Memory B cell (primary cell): ENCODE measurements at places on chromosomes 3 and 15.

GRCh38 chr3:185837414-185837813 is 12.6 kb upstream of the IGF2BP2 start:
- no peak for DNase-seq

DNA sequence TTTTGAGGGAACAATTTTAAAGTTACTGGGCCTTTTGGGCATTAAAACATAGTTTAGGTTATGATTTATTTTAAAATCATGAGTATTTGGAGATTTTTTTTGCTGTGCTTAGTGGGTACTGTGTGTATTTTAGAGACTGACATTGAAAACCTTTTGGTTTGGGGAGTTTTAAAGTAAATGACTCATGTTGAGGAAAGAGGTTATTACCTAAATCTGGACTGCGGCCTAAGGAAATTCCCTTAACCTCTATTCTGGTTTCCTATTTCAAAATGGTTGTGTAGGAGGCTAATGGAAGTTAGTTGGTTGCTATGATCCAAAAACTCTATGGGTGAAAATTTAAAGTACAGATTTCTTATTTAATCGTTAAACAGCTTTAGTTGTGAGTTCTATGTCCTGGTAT is 57.3 kb upstream of the DPH6 start:
- no peak for DNase-seq

- no peak for DNase-seq
These were observed 727.8 kb upstream of the CFAP20DC start for GRCh38 chr3:59777667-59778077.

DNA sequence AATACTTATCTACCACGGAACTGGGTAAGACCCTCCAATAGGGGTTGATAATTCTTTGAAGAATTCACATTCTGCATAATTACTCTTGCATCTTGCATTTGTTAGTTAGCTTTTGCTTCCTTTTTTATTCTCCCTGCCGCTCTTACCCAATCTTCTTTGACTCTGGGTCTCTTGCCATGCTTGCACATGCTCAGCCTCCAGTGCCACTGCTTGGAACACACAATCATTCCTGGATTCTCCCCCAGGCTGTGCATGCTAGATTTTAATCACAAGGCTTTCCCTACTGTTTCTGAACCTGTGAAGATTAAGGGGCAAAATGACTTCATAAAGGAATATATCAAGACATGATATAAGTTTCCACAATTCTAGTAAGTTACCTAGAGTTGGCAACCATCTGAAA is 133.1 kb downstream of the IL1RAP start:
- no peak for DNase-seq

- no peak for DNase-seq
These were observed 21.6 kb downstream of the TRH start for GRCh38 chr3:129996073-129996472.

GRCh38 chr15:56344336-56344735 is 20.9 kb upstream of the TEX9 start:
- DNase-seq = no peak

- no peak for DNase-seq
These were observed 1398.0 kb upstream of the ALCAM start for GRCh38 chr3:103968751-103969150.

- no peak for DNase-seq
These were observed 94.9 kb downstream of the LRRK1 start for GRCh38 chr15:101013769-101014675.

DNA sequence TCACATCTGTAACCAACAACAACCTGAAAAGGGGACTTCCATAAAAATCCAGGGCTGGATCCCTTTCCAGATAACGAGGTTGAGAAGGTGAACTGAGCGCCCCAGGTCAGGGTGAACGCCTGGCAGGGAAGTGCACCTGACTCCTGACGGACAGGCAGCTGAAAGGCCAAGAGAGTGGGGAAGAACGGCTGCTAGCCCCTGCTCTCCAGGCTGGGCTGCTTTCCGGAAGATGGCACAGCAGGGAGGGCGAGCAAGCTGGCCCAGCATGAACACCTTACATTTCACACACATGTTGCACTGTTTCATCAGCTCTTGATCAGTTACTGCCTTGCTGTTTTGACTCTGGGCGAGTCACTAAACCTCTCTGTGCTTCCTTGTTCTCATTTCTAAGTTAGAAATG is 127.2 kb upstream of the IQSEC1 start:
- DNase-seq = no peak
